ENCODE measurements at places on chromosomes 2 and 18.
A peak's percentile ranks its signal among the peaks of the same experiment; 100 is the strongest.

GRCh38 chr18:13676471-13676870 is 49.9 kb downstream of the FAM210A start:
- DNase-seq: no peak

- DNase-seq: peak; percentile 89
Observed at GRCh38 chr2:54903736-54904554, 146.3 kb downstream of the RTN4 start.

GRCh38 chr2:188245230-188245629 is 46.4 kb upstream of the GULP1 start:
- DNase-seq: no peak

GRCh38 chr2:116953-117352 is 70.6 kb upstream of the FAM110C start:
- no peak for DNase-seq

- DNase-seq: peak; percentile 26
Observed at GRCh38 chr2:157627594-157628476, 829 bp downstream of the ACVR1C start.
